Right renal cortex interstitium (tissue), 3 donors: ENCODE measurements at places on chromosomes 7 and 10.

GRCh38 chr10:43680035-43680434 is 31.4 kb upstream of the ZNF32 start:
- no peak for DNase-seq

GRCh38 chr10:107614939-107615685 is 450.6 kb upstream of the SORCS1 start:
- no peak for DNase-seq

DNA sequence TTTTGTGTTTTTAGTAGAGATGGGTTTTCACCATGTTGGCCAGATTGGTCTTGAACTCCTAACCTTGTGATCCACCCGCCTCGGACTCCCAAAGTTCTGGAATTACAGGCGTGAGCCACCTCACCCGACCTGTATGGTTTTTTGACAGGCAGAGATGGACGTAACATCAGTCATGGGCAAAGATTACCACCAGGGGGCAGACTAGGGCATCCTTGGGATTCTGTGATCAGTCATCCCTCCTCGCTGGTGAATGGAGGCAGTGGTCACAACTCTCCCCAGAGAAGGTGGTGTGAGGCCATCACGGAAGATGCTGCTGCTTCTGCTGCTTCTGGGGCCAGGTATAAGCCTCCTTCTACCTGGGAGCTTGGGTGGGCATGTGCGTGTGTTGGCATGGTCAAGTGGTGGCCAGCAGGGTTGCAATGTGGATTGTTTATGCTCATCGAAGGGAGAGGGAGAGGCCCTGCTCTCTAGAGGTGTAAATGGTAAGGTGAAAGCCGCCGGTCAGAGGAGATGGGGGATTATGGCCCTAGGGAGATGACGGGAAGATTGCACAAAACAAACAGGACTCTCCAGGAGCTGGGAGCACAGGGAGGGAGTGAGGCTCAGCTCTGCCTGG is 122.7 kb upstream of the PRSS1 start:
- DNase-seq: no peak

DNA sequence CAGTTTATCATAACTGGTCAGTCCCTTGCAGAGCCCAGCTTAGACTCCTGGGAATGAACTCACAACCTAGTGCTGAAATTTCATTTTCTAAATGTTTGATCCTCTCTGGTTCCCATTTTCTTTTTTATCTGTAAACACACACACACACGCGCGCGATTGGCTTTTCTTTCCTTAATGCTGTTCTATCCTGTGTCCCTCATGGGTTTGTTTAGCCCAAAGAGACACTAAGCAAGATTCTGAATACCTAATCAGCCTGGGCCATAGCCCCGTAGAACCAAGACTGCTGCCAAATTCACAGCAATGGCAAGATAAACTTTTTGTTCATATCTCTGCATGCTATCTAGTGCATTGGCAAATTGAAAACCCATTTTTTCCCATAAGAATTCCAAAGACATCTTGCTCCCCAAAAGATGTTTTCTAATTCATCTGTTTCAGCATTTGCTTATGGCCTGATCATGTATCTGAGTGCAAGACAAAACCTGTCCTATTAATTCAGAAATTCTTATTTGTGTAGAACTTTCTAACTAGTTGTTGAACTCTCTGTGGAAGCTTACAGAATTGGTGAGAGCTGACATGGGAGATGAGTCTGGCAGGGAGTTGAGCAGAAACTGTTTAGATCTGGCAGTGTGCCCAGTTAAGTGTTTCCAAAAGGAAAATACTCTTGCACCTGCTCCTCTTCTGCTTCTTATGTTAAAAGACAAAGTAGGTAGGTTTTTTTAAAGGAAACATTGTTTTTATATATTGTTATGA is 1.8 kb upstream of the IFIT1 start:
- DNase-seq: no peak

DNA sequence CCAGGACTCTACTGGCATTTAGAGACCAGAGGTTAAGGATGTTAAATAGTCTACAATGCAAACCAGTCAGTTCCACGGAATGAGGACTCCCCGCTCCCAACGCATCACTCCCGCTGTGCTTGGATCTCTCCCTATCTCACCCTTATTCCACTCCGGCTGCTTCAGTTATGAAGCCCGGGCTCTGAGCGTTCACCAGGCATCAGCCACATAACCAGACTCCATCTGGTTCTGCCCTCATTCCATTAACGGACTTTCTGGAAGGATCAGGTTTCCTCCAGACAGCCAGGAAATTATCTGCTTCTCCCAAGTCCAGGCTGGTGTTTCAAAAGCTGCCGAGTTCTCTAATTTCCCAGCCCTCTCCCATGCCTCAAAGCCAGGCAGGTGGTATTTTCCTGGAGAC is 499.3 kb downstream of the GLRX3 start:
- DNase-seq: no peak

GRCh38 chr10:12606461-12606860 is 257.1 kb downstream of the CAMK1D start:
- no peak for DNase-seq

DNA sequence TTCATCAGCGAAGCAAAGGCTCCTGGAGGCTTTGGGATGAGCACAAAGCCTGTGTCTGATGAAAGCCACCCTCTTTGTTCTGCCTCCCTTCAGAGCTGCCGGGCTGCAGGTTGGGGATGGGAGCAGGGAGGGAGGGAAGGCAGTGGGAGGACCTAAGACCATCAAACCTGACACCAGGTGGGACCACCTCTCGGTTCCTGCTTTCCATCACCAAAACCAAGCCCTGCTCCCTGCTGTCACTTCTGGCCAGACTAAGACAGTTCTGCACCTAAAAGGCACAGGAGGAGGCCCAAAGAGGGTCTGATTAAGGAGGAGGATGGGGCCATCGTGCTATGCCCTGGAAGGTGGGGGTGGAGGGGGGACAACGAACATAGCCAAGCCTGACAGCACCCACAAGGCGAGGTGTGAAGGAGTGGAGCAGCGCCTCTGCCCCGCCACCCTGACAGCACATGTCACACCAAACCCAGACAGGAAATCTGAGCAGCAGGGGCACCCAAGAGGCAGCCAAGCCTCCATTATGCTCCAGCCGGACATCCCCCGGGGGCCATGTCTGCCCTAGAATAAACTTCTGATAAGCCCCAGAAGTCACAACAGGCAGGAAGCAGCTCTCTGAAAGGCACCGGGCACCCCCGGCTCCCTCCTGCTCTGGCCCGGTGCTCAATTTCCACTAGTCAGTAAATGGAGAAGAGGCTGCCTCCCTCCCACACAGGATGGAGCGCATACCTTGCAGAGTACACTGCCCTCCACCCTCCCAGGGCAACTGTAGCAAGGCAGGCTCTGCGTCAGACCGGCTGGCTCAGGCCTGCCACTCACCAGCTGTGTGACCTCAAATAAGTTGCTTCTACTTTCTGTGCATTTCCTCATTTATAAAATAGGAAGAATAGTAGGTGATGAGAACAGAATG is 48.9 kb downstream of the DLG5 start:
- DNase-seq: no peak

DNA sequence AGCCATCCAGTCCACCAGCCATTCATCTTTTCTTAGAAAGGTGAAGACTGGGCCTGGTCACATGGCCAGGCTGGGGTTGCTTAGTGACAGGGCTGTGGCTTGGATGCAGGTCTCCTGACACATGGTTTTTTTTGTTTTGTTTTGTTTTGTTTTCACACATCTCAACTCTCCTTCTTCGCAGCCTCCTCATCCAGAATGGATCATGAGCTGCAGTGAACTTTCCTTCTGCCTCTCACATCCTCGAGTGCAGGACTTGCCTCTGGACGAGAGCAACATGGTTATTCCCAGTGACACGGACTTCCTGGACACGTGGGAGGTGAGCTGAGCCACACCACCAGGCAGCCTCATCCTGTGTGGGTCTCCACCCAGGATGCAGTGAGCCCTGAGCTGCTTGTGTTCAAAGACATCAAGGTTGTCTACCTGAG is 9.5 kb downstream of the AKR1E2 start:
- no peak for DNase-seq

DNA sequence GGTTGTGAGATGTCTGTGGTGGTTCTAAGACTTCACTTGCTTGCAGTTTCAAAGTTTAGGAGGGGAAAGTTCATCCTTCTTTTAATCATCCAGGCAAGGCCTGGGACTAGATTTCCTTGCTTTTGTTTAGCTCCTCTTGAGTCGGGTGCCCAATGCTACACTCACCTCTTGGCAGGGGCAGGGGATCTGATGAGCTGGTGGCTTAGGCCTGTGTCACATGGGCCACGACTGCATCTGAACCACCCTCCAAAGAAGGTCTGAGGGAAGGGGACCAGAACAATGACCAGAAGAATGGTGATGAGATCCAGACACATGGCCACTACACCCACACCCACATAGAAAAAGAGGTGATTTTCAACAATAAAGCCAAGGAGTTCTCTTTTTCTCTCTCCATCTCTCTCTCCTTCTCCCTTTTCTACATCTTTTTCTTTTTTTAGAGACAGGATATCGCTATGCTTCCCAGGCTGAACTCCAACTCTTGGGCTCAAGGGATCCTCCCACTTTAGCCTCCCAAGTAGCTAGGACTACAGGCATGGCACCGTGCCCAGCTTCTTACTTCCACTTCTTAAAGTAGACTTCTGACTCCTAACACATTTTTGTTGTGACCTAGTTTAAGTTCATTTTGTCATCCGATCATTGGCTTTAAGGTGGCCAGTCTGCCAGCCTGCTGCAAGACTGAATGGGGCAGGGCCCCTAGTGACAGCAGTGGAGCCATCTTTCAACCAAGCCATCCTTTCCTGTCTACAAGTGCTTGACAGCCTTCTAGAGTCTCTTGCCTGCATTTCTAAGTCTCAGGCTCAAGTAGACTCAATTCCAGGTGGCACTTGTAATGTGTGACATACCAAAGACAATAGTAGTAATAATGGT is 350.9 kb downstream of the RNLS start:
- DNase-seq: no peak

GRCh38 chr10:47071891-47072290 is 160.7 kb downstream of the PTPN20 start:
- DNase-seq: no peak

GRCh38 chr7:11130012-11130411 is 156.3 kb downstream of the PHF14 start:
- DNase-seq: no peak

DNA sequence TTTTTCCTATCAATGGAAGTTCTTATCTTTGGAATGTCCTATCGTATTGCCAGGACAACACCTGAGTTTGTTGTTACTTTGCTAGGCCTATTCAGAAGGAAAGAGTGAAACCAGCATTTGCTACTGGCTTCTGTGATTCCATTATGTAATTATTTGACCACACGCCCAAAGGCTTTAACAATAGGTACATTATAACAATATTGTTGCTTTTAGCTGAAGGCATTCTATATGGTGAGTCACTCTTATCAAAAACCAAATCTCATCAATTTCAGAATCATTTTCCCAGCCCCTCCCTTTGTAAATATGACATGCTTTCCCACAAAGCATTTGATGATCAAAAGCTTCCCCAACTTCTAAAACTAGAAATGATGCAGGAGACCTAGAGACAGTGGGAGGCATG is 294.4 kb upstream of the NEBL start:
- DNase-seq: no peak

GRCh38 chr7:1590476-1590875 is 20.6 kb upstream of the PSMG3 start:
- no peak for DNase-seq

DNA sequence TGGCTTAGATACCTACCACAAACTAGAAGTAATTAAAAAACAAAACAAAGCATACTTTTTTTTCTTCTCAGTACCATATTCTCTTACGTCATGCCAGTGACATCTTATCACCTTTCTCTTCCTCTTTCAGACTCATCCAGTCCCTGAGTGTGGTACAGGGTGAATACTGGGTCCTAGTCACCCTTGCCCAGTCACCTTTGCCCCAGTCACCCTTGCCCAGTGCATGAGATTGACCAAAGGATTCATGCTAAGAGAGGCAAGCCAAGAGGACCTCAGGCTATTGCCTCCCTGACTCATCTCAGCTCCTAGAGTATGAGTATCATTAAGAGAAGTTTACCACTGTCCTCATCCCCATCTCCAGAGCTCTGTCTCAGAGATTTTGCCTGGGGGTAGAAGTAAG is 10.0 kb upstream of the TSPAN12 start:
- no peak for DNase-seq

GRCh38 chr10:3294919-3295581 is 122.5 kb upstream of the PITRM1 start:
- no peak for DNase-seq

- no peak for DNase-seq
These were observed 5.9 kb downstream of the GNAT3 start for GRCh38 chr7:80505900-80506500.

- no peak for DNase-seq
These were observed 212.7 kb upstream of the KCND2 start for GRCh38 chr7:120060281-120060680.

DNA sequence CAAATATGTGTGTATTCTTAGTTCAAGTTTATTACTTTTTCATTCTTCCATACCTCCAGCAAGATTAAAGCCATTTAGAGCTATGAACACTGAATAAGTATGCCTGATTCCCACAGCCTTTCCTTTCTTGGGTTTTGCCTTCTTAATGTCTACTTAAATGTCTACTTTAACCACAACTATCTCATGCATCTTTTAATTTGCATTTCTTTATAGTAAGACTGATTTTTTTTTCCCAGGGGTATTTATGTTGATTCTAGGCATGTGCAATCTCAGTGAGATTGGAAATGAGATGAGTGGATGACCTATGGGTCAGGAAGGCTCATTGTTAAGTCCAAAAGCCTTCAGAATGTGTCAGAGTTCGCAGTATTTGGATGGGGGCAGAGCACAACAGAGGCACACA is 3.6 kb downstream of the PCBD1 start:
- DNase-seq: no peak

DNA sequence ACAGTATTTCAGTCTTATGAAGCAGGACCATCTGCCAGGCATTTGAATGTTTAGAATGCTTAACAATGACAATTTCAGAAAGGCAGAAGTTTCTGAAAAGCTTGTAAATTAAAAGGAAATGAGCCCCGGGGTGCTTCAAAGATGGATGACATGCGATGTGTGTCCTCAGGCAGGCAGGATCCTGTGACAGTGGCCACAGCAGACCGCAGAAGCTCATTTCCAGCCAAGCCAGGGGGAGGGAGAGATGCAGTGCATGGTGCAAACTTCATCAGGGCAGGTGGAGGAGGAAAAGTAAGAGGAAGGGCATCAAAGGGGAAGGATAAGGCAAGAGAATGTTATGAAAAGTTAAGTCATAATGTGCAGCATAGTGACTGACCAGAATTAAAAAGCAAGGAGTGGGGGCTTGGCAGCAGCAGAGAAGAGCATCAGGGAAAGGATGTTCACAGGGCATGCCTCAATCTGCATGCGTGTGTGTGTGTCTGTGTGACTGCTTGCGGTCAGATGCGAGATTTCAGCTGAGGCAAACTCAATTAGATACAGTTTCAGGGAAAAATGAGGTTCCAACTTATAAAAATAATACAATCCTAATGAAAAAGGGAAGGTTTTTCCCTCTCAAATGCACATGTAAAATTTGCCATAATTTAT is 173.7 kb downstream of the COBL start:
- no peak for DNase-seq

- no peak for DNase-seq
These were observed 168.4 kb downstream of the SEMA3D start for GRCh38 chr7:85018498-85018897.

GRCh38 chr7:87918740-87919139 is 15.3 kb upstream of the ADAM22 start:
- DNase-seq: no peak
